ENCODE measurements at places on chromosomes 1 and 21.

DNA sequence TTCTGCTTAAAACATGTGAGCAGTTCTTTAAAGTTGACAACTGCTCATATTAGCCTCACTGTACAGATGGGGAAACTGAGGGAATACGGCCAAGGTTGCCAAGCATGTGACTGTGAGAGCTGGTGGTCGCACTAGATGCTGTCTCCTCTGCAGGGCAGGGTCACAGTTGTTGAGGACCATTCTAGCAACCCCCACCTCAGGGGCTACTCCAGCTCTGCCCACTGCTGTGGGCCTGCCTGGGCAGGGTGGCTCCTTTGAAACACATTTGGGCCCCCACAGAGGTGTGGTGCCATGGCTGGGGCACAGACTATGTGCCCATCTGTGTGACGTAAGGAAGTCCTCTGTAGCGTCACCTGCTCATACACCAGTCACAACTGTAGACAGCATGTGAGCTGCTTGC lies 779 bp downstream of the THEM5 start:
- no peak for DNase-seq

DNA sequence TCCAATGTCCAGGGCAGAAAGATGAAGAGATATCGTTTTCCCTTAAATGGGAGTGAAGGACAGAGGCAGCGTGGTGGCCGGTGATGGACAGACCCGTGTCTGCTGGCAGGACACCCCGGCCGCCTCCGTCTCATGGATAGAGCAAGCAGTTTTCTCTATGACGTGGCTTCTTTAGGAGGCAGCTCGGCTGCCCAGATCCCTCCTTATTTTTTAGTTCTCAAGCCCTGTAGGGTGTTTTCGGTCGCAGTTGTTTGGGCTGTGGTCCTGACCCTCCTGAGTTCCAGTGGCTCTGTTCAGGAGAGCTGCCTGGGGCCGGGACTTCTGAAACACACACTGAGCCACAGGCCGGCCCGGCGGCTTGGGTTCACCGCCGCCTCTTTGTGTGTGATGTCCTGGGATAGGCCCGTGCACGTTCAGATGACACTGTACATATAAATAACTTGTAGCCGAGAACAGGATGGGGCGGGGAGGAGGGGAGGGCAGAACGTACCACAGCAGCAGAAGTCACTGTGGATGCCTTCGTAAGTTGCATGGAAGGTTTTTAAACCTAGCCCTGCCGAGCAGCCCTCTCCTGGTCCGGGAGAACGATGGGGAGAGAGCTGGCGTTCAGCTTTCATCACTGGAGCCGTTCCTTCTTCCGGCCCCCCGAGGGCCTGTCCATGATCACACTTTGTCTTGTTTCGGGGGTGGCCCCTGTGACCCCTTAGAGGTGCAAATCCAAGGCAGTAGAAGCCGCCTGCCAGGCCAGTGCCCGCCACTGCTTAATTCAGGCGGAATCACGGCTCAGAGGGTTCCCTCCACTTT lies 65.2 kb downstream of the SIK1 start:
- no peak for DNase-seq

GRCh38 chr1:30901798-30902581 lies 6.6 kb downstream of the SDC3 start:
- DNase-seq = peak; percentile 65

DNA sequence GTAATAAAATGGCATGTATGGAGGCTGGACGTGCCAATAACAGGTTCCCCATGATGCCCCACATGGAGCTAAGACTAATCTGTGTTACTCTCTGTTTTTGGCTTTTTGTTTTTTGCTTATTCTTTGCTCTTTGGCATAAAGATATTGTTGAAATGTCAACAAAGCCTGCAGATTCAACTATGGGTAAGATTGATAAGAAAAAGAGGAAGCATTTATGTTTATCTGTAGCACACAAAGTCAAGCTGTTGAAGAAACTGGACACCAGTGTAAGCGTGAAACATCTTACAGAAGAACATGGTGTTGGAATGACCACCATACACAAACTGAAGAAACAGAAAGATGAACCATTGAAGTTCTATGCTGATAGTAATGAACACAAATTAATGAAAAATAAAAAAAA lies 402.7 kb downstream of the LTN1 start:
- no peak for DNase-seq

DNA sequence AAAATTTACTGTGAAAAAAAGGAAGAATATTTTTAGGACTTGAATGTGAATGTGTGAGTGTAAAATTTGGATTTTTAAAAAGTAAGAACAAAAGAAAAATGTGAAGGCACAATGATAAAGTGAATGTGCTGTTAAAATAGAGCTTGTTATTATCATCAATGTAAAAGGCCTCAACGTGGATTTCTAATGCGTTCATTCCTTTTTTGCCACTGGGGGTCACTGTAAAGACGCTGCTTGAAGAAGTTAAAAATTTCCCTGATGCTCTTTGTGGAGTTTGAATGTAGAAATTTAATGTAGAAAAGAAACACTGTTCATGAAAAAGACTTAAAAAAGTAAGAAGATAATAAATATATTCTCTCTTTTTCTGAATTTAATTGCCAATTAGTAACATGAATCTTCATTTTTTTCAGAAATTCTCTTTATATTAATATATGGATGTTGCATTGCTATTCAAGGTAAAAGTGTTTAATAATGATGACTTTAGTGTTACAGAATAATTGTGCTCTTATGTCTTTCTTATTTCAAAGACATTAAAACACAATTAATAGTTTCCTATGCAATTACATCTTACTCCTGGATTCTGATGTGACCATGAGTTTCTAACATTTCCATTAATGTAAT lies 161.5 kb downstream of the DNM3 start:
- no peak for DNase-seq

DNA sequence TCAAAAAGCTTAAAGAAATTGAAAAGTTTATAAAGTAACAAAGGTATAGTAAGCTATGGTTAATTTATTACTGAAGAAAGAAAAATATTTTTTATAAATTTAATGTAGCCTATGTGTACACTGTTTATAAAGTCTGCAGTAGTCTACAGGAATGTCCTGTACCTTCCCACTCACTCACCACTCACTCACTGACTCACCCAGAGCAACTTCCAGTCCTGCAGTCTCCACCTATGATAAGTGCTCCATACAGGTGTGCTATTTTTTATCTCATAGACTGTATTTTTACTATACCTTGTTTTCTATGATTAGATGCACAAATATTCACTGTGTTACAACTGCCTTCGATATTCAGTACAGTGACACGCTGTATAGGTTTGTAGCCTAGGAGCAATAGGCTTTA lies 106.6 kb downstream of the NR5A2 start:
- DNase-seq = no peak

GRCh38 chr1:245215071-245215470 lies 60.3 kb downstream of the KIF26B start:
- DNase-seq = no peak

GRCh38 chr1:58209575-58209974 lies 337.0 kb downstream of the OMA1 start:
- no peak for DNase-seq

Data from posterior cingulate gyrus (tissue), 11 donors.